ENCODE measurements at places on chromosomes 6 and 20.

- DNase-seq, result peak; percentile 52
Observed at GRCh38 chr6:125255201-125255600, 46.6 kb downstream of the HDDC2 start.

DNA sequence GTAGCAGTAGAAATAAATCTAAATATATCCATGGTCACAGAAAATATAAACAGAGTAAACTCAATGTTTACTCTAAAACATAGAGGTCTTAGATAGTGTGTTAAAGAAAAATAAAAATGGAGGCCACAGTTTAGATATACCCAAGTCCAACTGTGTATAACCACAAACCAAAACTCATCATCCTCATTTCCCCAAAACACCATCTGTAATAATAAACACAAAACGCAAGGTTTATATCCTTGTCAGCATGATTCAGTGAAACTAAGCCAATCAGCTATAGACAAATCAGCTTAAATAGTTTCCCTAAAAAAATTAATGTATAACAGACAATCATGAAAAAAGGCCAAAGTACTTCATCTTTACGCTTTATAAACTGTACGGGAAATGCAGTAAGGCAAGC, 2.7 kb upstream of the HACE1 start:
- DNase-seq, result no peak

GRCh38 chr20:35306931-35307517, 14.8 kb upstream of the FAM83C start:
- peak; percentile 76 for DNase-seq

DNA sequence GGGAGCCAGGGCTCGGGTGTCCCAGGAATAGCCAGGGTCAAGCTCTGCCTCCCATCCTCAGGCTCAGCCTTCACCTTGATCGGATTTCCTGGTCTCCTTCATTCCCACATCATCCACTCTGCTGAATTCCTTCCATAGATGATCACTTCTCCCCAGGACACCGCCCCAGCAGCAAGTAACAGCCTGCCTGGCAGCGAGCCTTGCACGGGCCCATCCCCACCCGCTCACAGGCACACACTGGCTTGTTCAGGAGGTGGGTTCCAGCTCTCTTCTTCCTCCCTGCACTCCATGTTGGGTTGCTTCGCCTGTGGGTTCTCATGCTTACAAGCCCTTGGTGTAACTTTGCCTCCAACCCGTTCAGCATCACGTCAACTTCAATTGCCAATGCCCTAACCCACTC, 113.0 kb upstream of the IYD start:
- DNase-seq, result peak; percentile 99

DNA sequence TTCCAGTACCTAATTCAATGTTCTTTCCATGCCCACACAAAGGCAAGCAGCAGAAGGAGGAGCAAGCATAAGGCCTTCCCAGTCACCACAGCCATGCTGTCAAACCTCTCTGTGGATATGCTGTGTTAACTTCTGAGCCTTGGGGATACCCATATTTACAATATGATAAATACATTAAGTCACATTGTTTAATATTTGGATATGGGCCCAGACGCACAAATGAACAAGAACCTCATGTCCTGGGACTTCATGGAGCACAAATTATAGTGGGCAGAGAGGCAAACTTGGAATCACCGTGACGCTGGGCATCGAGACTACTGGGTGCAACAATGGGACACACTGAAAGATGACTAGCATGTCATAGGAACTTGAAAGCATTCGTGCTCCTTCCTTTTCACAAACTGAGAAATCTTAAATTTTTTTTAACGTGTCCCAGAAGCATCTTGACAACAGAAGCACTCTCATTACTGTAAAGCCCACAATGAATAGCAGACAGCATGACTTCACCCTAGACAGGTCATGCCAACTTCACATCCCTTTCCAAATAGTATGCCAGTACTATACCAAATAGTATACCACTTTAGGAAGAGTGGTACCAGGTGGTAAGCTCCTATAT, 16.0 kb downstream of the SOD2 start:
- DNase-seq, result no peak

DNA sequence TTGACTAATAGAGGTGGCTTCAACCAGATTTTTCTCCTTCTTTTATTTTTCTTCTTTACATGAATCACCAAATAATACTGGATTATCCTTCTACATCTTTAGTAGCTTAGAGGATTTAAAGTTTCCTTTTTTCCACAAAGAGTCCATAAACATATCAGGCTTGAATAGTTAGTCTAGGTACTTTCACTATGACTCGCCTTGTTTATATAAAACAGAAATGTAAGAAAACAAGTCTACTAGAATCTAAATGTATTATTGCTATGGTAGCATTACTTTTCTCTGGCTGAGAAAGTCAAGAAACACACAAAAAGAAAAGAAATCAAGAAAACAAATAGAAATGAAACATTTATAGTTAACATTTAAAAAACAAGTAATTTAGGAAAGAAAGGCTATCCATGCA, 215.2 kb downstream of the PTPRK start:
- peak; percentile 19 for DNase-seq

- no peak for DNase-seq
Observed at GRCh38 chr20:43736588-43737158, 9.9 kb upstream of the GTSF1L start.

- peak; percentile 14 for DNase-seq
Observed at GRCh38 chr20:59794555-59794954, 138.9 kb downstream of the SYCP2 start.

- DNase-seq, result no peak
Observed at GRCh38 chr6:118391086-118391485, 157.0 kb upstream of the PLN start.

DNA sequence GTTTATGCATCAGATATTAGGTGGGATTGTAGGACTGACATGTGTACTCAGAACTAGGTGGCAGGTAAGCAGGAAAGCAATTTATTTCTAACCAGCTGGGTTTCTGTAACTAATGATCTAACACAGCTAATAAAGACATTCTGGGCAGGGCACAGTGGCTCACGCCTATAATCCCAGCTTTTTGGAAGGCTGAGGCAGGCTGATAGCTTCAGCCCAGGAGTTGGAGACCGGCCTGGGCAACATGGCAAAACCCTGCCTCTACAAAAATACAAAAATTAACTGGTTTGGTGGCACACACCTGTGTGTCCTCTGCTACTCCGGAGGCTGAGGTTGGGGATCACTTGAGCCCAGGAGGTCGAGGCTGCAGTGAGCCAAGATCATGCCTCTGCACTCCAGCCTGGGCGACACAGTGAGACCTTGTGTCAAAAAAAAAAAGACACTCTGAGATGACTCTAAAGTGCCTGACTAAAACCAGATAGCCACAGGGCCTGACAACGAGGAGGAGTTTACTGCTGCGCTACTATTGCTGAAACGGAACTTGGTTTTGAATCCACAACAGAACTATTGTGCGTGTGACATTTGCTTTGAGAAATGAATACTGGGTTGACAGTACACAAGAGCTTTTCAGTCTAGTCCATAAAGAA, 29.2 kb upstream of the CEP85L start:
- DNase-seq, result no peak

GRCh38 chr20:47274401-47275108, 81.9 kb downstream of the ZMYND8 start:
- DNase-seq, result peak; percentile 85

GRCh38 chr6:1686117-1687098, 76.7 kb downstream of the FOXC1 start:
- DNase-seq, result peak; percentile 98

DNA sequence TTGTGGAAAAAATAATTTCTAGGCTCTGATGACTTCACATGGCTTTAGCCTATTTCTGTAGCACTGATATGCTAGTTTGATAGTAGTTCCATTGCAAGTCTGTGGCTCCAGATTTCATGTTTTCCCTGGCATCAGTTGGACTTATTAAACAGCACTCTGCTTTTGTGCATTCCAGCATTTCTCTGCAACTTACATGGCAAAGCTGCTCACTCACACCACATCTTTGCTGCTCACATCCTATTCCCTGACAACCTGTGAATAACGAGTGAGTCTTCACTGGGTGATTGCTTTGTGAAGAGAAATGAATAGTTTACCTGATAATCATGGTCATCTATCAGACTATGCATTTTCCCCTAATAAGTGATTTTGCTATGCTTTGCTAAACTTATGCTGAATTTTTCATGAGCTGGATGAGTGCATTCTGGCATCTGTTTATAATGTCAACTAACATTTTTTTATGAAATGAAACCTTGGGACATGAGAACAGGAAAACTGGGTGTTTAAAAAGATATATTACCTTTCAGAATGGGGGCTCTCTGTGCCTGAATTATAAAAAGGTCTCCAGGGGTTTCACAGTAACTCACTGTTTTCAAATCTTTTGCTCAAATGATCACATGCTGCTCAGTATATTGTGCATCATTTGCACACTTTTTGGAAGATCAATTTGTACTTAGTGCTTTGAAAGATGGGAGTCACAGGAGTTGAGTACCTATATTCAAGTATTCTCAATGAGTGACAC, 301.8 kb downstream of the TBC1D32 start:
- DNase-seq, result peak; percentile 2

DNA sequence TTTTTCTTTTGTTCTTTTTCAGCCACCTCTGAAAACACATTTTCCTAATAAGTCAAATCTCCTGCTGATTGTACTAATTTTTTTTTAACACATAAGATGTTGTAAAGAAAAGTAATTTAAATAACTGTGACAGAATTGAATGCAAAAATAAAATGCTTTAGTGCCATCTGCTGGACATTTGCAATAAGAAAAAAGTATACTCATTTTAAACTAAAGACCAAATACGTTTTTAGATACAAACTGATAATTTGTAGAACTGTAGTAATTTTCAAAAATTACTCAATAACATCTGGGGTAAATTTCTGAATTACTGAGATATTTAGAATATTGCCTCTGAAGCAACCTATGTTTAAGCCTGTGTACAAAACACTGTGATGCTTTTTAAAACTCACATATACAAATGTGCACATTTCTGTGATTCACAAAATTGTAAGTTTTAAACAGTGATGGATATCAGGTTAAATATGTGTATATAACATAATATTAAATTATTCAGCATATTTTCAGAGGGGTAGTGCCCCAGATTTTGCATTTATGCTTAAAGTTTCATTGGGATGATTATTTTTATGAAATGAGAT, 198.7 kb downstream of the RIMS1 start:
- peak; percentile 27 for DNase-seq

DNA sequence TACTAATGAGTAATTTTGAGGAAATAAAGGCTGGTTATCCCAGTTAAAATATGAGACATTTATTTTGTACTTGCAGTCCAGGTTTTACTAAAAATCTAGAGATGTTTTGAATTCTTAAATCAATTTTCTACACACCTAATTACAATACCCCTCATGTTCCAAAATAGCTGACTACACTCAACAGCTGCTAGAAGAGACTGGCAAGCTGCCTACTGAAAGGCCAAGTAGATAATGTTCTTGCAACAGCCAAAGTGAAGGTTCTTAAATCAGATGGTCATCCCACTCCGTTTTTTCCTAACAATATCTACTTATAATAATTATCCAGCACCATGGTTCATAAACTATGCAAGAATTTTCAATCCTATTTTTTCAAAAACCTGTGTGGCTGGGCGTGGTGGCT, 69.0 kb downstream of the DTNBP1 start:
- DNase-seq, result no peak

DNA sequence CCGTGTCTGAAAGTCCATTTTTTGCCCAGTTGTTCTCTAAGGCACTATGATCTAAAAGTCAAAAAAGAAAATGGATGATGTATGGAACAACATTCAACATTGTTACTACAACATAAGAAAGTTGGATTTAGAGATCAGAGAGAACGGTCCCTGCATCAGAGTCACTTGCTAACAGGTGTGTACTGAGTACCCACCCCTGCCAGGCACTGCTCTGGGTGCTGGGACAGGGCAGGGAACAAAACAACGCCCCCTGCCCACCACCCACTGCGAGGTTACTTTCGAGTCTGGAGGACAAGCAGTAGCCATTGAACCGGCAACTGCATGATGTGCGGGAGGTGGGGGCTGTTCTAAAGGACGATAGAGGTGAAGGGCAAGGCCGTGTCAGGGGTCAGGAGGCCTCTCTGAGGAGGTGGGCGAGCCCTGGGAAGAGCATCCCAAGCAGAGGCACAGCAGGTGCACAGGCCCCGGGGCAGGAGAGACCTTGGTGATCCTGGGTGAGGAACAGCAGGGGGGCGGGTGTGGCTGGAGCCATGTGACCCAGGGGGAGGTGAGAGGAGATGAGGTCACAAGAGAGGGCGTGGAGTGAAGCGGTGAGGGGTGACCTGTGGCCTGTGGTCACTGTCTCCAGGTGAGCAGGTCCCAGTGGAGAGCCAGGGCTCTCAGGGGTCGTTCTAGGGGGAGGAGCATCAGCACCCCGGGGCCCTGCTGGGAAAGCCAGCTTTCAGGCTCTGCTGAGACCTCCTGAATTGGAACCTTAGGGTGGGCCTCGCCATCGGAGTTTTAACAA, 197.5 kb upstream of the SULF2 start:
- no peak for DNase-seq

GRCh38 chr6:15089569-15090144, 156.2 kb upstream of the JARID2 start:
- peak; percentile 89 for DNase-seq

Measured in epithelial cell of esophagus (primary cell).